HAP-1 (cell line): ENCODE measurements at places on chromosomes 12 and 14.
A peak's percentile ranks its signal among the peaks of the same experiment; 100 is the strongest.

GRCh38 chr12:47736877-47737676 is 11.8 kb upstream of the ENDOU start:
- no peak for DNase-seq

GRCh38 chr14:31439561-31439960 is 17.7 kb downstream of the DTD2 start:
- no peak for DNase-seq

GRCh38 chr12:71981149-71981548 is 42.5 kb downstream of the TPH2 start:
- no peak for DNase-seq

DNA sequence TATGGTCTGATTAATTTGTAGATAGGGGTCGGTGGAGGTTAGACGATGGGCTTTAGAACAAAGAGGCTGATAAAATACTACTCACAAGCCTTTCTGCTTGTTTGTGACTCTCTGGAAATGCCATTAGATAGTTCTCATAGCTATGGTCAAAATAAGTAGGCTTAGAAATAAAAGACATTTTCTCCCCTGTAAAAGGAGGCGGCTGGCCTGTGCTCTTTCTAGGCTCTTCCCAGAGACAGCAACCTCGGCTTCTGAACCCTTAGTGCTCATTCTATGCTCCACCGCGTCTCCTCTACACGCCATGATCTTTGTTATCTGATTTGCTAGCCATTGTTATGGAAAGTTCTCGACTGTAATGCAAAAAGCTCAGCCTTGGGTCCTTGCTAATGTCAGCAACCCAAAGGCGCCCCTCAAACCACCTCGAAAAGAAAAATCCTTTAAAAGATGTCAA is 64.5 kb downstream of the CRADD start:
- peak; percentile 100 for DNase-seq

DNA sequence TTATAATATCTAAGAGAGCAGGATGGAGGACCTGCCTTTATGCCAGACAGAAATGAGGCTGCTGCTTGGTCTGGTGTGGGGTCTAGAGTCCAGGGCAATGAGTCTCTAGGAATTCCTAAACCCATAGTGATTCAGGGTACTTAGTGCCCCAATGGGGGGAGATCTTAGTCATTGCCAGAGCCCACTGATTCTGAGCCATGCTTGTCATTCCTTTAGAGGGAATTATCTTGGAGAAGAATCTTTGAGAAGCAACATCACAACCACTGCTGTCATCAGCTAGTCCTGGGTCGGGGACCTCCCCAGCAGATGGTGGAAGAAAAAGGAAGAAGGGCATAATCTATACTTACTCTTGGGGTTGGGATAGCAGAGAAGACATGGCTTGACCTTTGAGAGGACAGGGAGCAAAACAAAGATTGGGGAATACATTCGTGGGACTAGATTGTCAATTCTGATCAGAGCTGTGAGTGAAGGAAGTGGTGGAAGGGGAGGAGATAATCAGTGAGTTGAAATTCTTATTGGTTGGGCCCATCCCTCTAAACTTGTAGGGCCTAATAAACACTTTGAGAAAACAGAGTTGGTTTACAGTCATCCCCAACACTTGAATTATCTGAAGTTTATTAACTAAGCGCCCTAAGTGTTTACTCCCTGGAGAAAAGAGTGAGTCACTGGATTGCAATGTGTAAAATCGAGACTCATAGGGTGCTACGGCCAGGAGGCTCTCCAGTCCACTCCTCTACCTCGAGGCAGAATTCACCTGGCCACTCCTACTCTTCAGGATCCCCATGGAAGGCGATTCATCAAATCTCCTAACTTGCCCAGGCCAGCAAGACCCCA is 3.0 kb upstream of the KRT3 start:
- DNase-seq: no peak

- DNase-seq: no peak
Observed at GRCh38 chr14:93035917-93036651, 79.6 kb downstream of the ITPK1 start.

- peak; percentile 62 for DNase-seq
Observed at GRCh38 chr12:8914716-8915526, 612 bp downstream of the PHC1 start.
